Activated naive CD4-positive, alpha-beta T cell treated with anti-CD3 and anti-CD28 coated beads, Interleukin-2, amount 50 U/mL, for 72 hours (primary cell): ENCODE measurements at places on chromosomes 6 and 20. TPM values are rescaled to one million over a fixed set of nuclear protein-coding genes. Genes with fewer than 3 reads are reported as not detected.

DNA sequence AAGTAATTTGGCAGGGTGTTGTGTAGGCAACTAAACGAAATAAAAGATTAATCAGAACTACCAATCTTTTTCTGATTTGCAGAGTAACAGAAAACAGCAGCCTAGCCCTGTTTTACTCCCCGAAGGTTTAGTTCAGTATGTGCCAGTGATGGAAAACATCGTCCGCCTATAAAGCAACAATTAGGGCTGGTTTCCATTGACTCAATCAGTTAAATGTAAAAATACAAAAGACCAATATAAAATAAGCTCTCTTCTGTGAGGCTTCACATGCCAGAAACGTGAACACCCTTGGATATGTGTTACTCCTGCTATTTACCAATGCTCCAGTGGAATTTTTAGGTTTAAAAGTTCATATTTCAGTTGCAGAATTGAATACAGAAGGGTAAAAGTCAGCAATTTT lies 210.5 kb upstream of the RSPO3 start:
- DNase-seq, result no peak

DNA sequence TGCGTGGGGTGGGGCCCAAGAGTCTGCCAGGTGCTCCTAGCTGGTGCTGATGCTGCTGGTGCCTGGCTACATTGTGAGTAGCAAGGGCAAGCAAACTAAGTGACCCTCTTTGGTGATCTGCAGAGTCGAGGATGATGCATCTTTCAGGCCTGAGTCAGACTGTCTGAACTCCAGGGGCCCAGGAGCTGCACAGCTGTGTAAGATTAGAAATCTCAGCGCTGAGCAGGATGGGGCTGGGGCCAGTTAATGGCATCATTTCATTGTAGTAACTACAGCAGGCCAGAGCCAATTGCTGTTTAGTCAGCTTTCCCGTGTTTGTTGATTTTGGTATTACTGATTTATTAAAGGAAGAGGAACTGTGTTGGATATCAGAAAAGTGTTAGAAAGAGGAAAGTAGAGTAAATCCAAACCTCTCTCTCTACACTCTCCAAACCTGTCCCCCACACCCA lies 365.2 kb downstream of the PAX1 start:
- no peak for DNase-seq

- no peak for DNase-seq
Measured at GRCh38 chr6:134345789-134346188, 27.9 kb upstream of the SGK1 start.

DNA sequence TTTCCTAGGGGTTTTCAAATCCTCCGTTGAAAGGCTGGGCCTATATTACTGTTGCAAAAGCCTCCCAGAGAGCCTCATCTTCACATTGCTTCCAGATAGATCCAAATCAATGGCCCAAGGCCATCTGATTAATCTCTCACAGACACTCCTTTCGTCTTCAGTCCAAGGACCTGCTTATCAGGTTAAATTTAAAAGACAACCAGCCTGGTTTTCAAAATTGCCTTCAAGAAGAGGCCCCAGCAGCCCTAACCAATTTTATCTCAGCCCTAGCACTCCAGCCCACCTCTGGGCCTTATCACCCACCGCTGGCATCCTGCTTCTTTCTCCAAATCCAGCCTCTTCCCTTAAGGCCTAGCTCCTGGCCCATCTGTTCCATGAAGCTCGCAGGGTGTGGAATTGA lies 15.5 kb upstream of the CCND3 start:
- DNase-seq, result no peak

DNA sequence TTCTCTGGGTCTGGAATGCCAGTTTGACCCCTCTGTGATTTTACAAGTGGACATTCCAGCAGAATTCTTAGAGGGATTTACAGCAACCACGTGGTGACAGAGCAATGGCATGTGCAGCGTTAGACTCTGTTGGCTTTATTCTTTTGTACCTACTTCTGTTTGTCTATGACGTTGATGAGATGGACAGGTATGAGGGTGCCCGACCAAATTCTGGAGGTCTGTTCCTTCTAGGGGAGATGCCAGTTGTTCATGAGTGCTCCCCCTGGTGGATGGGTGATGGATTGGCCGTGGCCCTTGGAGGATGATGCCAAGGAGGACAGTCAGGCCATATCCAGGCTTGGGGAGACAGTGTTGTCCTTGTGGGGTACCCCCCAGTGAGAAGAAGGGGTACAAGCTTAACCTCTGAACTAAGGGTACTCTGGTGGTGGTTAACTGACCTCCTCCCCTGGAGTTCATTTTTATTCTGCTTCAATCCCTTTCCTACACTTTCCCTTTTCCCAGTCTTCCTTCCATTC lies 198.6 kb downstream of the DTNBP1 start:
- DNase-seq, result no peak

DNA sequence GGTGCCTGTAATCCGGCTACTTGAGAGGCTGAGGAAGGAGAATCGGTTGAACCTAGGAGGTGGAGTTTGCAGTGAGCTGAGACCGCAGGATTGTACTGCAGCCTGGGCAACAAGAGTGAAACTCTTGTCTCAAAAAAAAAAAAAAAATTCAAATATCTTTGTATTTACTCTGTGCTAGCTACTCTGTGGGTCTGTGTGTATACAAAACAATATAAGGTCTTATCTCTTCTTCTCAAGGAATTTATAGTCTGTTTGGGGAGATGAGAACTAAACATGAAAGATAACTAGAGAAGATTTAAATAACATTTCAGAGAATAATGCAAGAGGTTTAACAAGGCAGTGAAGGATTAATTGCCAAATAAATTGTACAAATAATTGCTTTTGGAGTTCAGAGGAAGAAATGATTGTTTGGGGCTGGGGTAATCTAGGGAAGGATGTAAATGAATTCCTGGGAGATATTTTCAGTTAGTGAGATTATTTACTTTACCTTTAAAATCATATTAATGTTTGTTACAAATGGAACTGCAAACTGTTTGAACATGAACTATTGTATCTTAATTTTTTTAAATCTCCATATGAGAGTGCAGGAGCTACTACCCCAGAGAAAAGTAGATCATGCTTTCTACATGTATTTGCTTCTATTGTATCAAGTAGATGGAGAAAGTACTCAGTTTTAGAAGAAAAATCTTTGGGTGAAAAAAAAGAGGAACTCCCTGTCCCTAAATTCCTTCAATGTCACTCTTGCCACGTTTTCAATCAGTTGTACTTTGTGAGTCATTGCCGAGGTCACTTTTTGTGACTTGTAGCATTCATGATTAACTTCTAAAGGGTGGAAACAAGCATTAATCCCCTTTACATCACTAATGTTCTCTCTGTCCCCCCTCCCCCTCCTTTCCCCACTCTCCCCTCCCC lies 39.0 kb downstream of the NCOA3 start:
- DNase-seq, result no peak

DNA sequence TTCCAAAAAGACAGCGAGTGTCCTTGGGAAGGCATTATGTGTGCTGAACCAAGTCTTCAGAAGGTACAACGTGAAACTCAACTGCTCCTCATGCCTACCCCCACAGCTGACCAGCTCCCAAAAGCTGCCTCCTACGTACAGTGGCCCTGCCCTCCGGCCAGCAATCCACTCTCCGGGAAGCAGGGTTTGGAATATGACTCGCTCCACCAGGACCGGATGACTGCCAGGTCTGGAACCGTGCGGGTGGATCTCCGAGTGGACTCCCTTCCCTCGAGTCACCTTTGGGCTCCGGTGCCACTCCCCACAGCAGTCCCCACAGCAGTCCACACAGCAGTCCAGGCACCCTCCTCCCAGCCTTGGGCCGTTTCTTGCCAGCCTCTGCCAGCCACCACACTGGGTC lies 4.3 kb downstream of the ZBTB46 start:
- no peak for DNase-seq

DNA sequence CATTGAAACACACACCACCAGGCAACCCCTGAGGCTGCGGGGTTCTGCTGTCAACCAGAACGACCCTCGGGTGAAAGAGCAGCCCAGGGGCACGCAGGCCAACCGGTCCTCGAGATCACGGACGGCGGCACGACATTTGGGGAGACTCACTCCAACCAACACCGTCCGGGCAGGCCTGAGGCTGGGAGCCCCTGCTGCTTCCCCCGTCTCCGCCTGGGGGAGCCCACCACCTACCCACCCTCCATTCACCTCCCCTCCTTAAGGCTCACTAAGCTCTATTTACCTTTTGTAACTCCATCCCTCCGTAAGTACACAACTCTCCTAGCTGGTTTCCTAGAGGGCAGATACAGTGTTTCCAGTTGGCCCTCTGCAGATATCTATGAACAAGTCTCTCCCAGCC lies 971.3 kb upstream of the DEFB115 start:
- DNase-seq, result no peak

DNA sequence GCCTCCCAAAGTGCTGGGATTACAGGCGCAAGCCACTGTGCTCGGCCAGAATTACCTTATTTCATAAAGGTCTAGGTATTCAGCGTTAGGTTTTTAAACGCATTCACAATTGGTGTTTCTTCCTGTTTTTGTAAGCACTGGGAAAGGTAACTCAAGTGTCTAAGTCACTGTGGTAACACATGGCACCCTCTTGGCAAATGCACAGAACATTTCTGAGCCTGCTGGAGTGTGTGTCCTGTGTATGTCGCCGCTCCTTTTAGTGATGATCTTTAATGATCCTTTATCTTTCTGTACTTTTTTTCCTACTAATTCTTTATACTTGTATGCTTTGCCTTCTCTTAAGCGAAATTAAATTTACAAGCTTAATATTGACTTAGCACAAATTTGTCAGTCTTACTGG lies 263.0 kb downstream of the ARID1B start:
- DNase-seq, result no peak

GRCh38 chr6:159065091-159065490 lies 20.3 kb upstream of the TAGAP start:
- no peak for DNase-seq

DNA sequence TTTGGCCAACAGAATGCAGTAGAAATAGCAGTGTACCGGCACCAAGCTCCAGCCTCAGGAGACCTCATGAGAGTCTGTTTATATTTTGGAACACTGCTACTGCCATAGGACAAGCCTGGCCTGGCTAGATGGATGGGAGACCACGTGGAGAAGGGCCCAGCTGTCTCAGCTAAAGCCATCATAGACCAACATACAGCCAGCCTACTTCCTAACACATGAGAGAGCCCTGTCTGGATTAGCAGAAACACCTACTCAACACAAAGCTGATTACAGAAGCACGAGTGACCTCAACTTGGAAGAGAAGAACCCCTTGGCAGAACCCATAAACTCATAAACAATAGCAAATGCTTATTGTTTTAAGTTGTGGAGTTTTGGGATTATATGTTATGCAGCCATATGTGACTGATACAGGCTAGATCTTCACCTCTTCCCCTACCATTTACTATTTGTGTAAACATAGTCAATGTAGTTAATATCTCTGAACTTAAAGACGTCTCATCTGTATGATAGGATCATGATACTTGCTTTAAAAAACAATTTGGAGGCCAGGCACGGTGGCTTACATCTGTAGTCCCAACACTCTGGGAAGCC lies 199.4 kb upstream of the ZNF217 start:
- DNase-seq, result no peak

DNA sequence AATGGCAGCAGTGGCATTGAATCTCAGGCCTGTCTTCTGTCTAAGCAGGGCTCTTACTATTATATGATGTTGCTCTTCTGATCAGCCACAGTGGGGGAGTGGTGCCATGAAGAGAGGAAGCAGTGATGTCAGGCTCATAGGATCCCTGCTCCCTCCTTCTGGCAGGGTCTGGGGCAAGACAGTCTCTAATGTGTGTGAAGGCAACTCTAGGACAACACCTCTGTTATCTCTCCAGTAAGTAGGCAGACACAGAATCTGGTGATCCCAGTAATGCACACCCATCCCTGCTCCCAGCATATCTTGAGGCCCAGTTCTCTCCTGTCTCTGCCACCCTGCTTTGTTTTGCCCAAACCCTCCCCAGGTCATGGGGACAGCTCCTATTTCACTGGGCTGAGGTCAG lies 8.8 kb downstream of the C20orf202 start:
- no peak for DNase-seq

DNA sequence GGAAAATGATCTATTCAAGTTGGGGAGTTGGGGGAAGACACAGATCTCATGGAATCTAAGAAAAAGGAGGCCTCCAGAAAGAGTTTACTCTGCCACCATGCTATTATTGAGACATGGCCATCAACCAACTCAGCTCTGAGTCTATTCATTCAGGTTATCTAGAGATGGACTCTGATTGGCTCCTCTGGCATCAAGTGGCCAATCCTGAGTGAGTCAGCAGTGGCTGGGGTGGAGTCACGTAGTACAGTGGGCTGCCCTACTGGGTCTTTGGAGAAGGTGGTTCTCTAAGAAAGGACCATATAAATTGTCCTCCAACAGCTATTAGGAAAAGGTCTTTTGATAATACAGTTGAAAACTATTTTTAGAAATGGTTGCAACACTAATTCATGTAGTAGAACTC lies 42.1 kb downstream of the LYRM2 start:
- DNase-seq, result no peak

DNA sequence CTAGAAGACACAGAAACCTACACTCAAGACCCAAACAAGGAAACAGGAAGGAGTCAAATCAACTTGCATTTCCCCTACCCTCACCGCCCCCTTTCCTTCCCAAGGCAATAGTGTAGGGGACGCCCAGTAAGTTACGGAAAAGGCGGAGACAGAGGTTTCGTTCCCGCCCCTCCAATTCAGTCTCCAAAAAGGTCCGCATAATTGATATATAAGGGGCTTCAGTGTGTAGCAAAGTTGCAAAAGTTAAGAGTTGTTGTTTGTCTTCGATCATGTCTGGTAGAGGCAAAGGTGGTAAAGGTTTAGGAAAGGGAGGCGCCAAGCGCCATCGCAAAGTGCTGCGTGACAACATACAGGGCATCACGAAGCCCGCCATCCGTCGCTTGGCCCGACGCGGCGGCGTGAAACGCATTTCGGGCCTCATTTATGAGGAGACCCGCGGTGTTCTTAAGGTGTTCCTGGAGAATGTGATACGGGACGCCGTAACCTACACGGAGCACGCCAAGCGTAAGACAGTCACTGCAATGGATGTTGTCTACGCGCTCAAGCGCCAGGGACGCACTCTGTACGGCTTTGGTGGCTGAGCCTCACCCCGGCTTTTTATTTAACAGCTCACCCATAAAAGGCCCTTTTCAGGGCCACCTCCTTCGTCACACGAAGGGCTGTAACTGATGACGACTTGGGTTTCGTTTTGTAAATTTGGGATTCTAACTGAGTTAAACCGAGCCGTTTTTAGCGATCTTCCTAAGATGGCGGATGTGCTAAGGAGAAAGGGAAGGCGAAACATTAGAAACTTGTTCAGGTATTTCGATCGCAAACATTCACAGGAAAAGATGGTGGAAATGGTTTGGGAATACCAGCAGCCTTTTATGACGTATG lies 124.6 kb upstream of the BTN3A2 start:
- DNase-seq, result peak; percentile 83

Gene MLN
- not detected for total RNA-seq

Gene COL20A1
- total RNA-seq, result not detected

Gene UST
- total RNA-seq, result 0.46 TPM

Gene SLC22A7
- not detected for total RNA-seq

Gene POU5F1
- not detected for total RNA-seq

Gene MYBL2
- total RNA-seq, result 82.6 TPM

Gene LPA
- not detected for total RNA-seq

Gene ACTL10
- total RNA-seq, result 1.2 TPM

Gene RSPO3
- total RNA-seq, result not detected
